NCI-H2171 treated with DMSO at 0.1 percent for 48 hours (cell line): ENCODE measurements at places on chromosomes 1 and 21.

DNA sequence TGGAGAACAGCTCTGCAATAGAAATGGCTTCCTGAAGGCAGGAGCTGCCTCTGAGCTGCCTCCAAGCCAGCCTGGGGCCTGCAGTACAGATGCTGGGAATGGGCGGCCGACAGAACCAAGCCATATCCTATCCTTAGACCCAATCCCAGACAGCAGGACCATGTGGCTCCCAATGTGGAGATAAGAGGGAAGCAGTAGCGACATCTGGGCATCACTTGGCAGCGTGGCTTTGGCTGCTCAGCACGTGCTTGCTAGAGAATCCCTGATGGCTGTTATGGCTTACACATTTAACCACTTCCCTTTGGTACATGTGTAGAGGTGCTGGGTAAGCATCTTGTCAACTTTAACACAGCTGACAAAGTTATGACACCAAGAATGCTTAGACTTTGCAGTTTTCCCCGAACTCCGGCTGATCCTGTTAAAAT lies 87.7 kb downstream of the MAN1C1 start:
- peak; percentile 23 for DNase-seq

GRCh38 chr1:240091614-240092300 lies at the start of gene FMN2:
FMN2 (plus strand) TSS chr1:240091883; CDS start chr1:240092110, 227 bp downstream.
- peak; percentile 22 for DNase-seq

DNA sequence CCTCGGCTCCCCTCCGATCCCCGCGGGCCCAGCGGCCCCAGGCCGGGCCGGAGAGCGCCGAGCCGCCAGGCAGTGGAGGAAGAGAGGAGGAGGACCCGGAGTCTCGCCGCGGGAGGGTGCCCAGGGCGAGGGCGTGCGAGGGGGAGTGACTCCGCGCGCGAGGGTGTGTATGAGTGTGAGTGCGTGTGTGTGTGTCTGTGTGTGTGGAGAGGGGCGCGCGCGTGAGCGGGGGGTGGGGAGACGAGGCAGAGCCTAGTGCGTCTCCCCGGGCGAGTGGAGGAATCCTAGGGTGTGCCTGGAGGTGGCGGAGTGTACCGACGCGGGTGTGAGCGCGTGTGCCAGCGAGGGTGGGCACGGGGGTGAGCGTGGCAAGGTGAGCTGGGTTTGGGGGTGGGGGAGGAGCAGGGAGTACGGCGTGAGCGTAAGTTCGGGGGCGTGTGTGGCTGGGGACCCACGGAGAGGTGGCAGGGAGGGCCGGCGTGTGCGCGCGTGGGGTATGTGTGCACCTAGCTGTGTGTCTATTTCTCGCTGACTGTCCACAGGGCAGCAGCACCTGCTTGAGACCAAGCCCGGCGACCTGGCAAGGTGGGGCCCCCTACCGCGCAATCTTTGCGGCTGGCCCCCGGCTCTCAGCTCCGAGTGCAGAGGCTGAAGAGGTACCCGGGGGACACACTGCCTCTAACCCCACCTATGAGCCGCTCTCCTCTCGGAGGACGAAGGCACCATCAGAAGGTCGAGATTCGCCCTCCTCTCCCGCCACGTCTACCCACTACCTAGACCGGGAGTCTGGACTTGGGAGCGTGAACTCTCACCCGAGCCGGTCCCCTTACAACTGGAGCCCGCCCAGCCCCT lies 784 bp upstream of the KCND3 start:
- DNase-seq = peak; percentile 28

GRCh38 chr21:16363518-16363917 lies 633.7 kb downstream of the USP25 start:
- DNase-seq = no peak

DNA sequence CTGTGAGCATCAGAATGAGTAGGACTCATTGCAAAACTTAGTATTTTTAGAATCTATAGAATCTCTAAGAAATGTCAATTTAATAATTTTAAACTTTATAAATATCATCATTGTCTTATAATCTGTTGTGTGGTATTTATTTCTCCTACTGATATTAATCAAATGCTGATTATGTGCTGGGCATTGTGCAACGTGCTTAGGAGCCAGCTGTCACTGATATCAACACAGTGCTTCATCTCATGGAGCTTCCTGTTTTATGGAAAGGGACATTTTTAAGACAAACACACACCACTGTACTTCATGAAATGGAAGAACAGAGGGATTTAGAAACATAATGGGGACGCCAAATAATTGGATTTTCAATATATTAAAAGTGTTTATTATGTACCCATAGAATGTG lies 737.9 kb upstream of the TMPRSS15 start:
- no peak for DNase-seq

GRCh38 chr1:44442791-44443190 lies 37.7 kb downstream of the RNF220 start:
- no peak for DNase-seq

- DNase-seq = no peak
Observed at GRCh38 chr1:116496380-116496779, 74.4 kb downstream of the CD58 start.

DNA sequence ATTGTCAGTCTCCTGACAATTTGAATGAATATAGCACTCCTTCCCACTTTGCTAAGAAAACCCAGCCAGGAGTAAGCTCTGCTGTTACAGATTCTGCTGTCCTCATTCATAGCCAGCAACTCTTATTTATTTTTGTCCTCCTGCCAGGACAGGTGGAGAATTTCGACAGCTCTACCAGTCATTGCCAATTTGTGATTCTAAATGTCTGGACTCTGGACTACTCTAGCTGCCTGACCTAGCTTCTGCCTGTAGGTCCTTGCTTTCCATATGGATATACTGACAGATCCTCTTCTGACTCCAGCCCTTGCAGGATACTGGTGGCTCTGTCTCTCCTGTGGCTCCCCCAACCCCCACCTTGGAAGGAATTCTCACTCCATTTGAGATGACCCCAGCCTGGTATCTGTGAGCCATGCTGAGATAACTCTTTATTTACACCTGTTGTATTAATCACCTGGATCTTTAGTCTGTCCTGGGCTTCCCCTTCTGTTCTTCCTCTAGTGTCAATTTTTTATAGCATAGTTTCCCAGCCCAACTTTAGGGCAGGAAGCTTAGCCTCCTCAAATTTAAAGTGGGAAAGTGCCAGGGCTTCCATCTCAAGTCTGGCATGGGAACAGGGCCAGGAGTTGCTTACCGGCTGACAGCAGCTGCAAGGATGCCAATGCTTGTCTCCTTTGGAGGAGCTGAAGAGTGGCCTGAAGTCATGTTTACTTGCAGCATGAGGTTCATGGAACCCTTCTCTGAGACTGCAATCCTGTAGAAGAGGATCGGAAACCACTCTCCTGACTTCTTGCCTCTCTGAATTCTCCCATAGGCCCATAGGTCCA lies 6.7 kb downstream of the PM20D1 start:
- no peak for DNase-seq
